ENCODE measurements at places on chromosomes 11 and 22. TPM values are rescaled to one million over a fixed set of nuclear protein-coding genes. Genes with fewer than 3 reads are reported as not detected.

- H3K4me3 ChIP-seq, result no peak overlapping the region
- DNase-seq, result no peak
- peaks cover 5% of the 10 kb centered on the region for H3K4me1 ChIP-seq
- peaks cover 12% of the 10 kb centered on the region for H3K27me3 ChIP-seq
- no peak overlapping the region for H3K27ac ChIP-seq
Measured at GRCh38 chr11:17383461-17383860, 5.0 kb downstream of the KCNJ11 start.

GRCh38 chr11:17260020-17260419, 16.5 kb upstream of the NUCB2 start:
- H3K4me3 ChIP-seq, result no peak overlapping the region
- H3K27ac ChIP-seq, result no peak overlapping the region
- DNase-seq, result no peak
- no peaks in the 10 kb centered on the region for H3K36me3 ChIP-seq
- no peaks in the 10 kb centered on the region for H3K4me1 ChIP-seq

DNA sequence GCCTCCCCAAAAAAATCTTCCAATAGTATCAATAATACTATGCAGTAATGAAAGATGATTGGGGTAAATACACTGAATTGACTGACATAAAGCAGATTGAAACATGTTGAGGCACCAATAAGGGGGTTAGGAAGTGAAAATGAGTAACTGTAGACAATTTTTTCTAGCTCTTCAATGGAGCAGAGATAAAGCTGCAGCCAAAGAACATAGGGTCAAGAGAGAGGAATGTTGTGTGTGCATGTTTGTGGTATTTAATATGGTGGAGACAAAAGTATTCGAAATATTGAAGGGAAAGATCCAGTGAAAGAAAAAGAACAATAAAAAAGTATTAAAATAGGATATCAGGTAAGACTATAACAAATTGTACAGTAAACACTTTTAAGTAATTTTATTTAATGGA, 450.0 kb upstream of the CCDC179 start:
- H3K36me3 ChIP-seq, result no peaks in the 10 kb centered on the region
- no peaks in the 10 kb centered on the region for H3K4me1 ChIP-seq
- no peak overlapping the region for H3K27ac ChIP-seq
- no peak overlapping the region for H3K4me3 ChIP-seq
- DNase-seq, result no peak

The RASGRP2 gene
- 35.3 TPM for total RNA-seq

GRCh38 chr11:30960387-30960992, 374.3 kb upstream of the MPPED2 start:
- H3K27ac ChIP-seq, result no peak overlapping the region
- DNase-seq, result no peak
- no peaks in the 10 kb centered on the region for H3K27me3 ChIP-seq
- no peaks in the 10 kb centered on the region for H3K4me1 ChIP-seq
- no peak overlapping the region for H3K4me3 ChIP-seq

DNA sequence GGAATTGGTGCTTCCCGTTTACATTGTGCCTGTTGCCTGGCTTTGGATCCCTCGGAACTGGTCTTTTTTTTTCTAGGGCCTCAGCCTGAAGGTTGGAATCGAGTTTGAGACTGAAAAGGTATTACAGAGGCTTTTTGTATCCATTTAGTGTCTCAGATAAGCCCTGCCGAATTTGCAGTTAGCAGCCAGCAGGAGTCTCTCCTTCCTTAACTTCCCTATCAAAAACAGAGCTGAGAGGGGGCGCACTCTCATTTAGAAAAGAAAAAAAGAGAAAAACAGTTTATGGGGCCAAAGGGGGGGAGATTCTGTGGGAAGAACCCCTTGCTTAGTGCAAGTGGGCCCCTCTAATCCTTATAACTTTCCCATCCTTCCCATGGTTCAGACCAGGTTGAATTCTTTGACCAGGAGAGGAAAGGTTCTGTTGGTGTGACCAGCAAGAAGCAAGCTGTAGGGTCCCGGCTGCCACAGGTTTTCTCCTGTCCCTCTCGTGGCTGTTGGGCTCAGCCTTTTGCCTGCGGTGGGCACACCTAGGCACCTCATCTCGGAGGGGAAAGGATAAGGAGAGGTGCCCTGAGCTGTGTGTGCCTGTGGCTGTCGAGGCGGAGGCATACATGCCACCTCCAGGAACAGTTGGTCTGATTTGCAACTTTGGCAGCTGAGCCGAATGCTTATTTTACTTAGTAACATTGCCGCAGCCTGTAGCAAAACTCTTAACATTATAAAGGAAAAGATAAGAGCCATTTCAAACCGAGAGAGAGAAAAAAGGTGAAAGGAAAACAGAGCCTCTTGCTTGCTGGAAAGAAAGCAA, 565.0 kb upstream of the CNTN5 start:
- H3K27ac ChIP-seq, result no peak overlapping the region
- no peaks in the 10 kb centered on the region for H3K36me3 ChIP-seq
- no peak for DNase-seq
- no peak overlapping the region for H3K4me3 ChIP-seq
- no peaks in the 10 kb centered on the region for H3K27me3 ChIP-seq

- no peaks in the 10 kb centered on the region for H3K4me1 ChIP-seq
- no peaks in the 10 kb centered on the region for H3K36me3 ChIP-seq
- no peak overlapping the region for H3K4me3 ChIP-seq
- no peak overlapping the region for H3K27ac ChIP-seq
Measured at GRCh38 chr11:128593281-128593680, 5.9 kb upstream of the ETS1 start.

GRCh38 chr11:10305262-10305963, 540 bp downstream of the ADM start:
- no peaks in the 10 kb centered on the region for H3K36me3 ChIP-seq
- DNase-seq, result peak; percentile 88
- H3K27me3 ChIP-seq, result peaks cover 38% of the 10 kb centered on the region
- H3K4me3 ChIP-seq, result peak overlapping the region; percentile 60

GRCh38 chr22:20079745-20080444, at the start of gene DGCR8:
Gene DGCR8 (plus strand): TSS chr22:20080241. CDS start chr22:20085964, 5,723 bp downstream.
- peaks cover 13% of the 10 kb centered on the region for H3K4me1 ChIP-seq
- peak within 1 kb of the TSS; percentile 88 for H3K27ac ChIP-seq
- H3K36me3 ChIP-seq, result no peaks in the 10 kb centered on the region
- peak; percentile 97 for DNase-seq

The KCNK4 gene
- not detected for total RNA-seq

DNA sequence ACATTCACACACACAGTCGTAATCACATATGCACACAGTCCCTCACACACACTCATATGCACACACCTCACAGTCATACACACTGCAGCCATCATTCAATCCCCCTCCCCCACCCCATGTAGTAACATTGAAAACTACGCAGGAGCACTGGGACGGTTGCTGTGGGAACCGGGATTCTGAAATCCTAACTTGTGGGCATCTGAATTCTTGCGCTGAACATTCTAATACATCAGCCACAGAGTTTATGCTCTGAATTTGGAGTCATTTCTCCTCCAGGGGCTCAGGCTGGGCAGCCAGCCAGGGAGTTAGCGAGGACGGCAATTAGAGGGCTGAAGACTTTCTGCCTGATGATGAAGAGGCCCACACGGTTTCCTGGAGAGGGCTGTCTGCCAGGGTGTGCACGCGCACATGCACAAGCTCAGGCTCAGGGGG, 32.7 kb downstream of the CD6 start:
- DNase-seq, result peak; percentile 62
- no peak overlapping the region for H3K27ac ChIP-seq
- H3K4me3 ChIP-seq, result no peak overlapping the region
- H3K4me1 ChIP-seq, result peaks cover 17% of the 10 kb centered on the region
- peaks cover 19% of the 10 kb centered on the region for H3K27me3 ChIP-seq

The OR8D4 gene
- not detected for total RNA-seq

DNA sequence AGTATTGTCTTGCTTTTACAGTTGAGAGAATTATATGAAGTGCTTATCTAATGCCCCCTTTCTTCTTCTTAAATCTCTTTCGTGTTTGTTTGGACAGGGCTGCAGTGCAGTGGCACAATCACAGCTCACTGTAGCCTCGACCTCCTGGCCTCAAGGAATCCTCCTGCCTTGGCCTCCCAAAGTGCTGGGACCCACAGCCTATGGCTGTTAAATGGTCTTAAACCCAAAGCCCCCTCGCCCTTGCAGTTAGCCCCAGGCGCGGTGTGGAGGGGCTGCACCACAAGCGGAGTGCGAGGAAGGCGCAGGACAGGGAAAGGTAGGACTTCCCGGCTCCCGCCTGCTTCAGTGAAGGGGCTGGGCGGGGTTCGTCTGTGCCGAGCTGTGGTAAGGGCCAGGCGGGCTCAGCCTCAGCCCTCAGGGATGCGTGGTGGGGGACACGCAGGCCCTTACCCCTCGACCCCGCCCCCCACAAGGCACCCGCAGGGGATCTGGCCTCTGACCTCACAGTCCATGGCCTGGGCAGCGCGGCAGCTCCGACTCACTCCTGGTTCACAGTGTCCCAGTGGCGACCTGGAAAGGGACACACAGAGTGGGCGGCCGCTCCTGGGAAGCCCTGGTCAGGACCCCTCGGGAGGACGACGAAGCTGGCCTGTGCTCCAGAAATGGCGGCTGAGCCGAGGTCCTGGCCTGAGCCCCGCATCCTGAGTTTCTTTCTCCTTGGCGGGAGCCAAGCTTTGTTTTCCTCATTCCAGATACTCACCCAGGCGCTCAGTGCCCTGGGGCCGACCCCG, 24.5 kb downstream of the BID start:
- no peaks in the 10 kb centered on the region for H3K4me1 ChIP-seq
- H3K27me3 ChIP-seq, result no peaks in the 10 kb centered on the region
- no peak overlapping the region for H3K27ac ChIP-seq
- no peaks in the 10 kb centered on the region for H3K36me3 ChIP-seq
- H3K4me3 ChIP-seq, result no peak overlapping the region

GRCh38 chr22:50058906-50059880, 1.1 kb upstream of the TTLL8 start:
- peak overlapping the region; percentile 19 for H3K27ac ChIP-seq
- H3K27me3 ChIP-seq, result peaks cover 7% of the 10 kb centered on the region
- H3K4me3 ChIP-seq, result no peak overlapping the region

GRCh38 chr11:93166862-93167261, 30.9 kb downstream of the SLC36A4 start:
- no peak overlapping the region for H3K4me3 ChIP-seq
- no peaks in the 10 kb centered on the region for H3K4me1 ChIP-seq
- DNase-seq, result no peak
- no peaks in the 10 kb centered on the region for H3K27me3 ChIP-seq
- H3K27ac ChIP-seq, result no peak overlapping the region
- peaks cover 40% of the 10 kb centered on the region for H3K36me3 ChIP-seq

- H3K4me1 ChIP-seq, result no peaks in the 10 kb centered on the region
- H3K27me3 ChIP-seq, result no peaks in the 10 kb centered on the region
- DNase-seq, result no peak
- H3K36me3 ChIP-seq, result no peaks in the 10 kb centered on the region
Measured at GRCh38 chr11:73939096-73939495, 11.7 kb upstream of the DNAJB13 start.

- no peak overlapping the region for H3K27ac ChIP-seq
- H3K27me3 ChIP-seq, result peaks cover 31% of the 10 kb centered on the region
- H3K36me3 ChIP-seq, result no peaks in the 10 kb centered on the region
Measured at GRCh38 chr22:20013382-20013871, 3.2 kb downstream of the ARVCF start.

GRCh38 chr11:122025757-122026156, 90.3 kb downstream of the BLID start:
- no peak overlapping the region for H3K27ac ChIP-seq
- no peaks in the 10 kb centered on the region for H3K36me3 ChIP-seq
- H3K27me3 ChIP-seq, result no peaks in the 10 kb centered on the region
- no peak overlapping the region for H3K4me3 ChIP-seq

DNA sequence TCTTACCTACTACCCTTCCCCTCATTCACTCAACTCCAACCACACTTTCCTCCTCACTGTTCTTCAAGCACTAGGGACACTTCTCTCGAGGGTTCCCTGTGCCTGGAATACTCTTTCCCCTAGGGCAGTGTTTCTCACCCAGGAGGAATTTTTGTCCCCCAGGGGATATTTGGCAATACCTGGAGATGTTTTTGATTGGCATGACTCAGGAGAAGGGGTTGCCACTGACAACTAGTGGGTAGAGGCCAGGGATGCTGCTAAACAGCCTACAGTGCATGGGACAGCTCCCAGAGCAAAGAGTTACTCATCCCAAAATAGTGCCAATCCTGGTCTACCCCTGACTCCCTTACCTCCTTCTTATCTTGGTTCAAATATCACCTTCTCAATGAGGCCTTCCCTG, 40.0 kb downstream of the BTG4 start:
- DNase-seq, result no peak
- H3K36me3 ChIP-seq, result no peaks in the 10 kb centered on the region
- no peaks in the 10 kb centered on the region for H3K27me3 ChIP-seq
- no peaks in the 10 kb centered on the region for H3K4me1 ChIP-seq
- H3K4me3 ChIP-seq, result no peak overlapping the region

The CTSF gene
- 23.3 TPM for total RNA-seq

The NEU3 gene
- total RNA-seq, result 9.7 TPM

- no peak for DNase-seq
- H3K4me1 ChIP-seq, result peaks cover 8% of the 10 kb centered on the region
- H3K27me3 ChIP-seq, result no peaks in the 10 kb centered on the region
- H3K27ac ChIP-seq, result peak overlapping the region; percentile 80
- peak overlapping the region; percentile 75 for H3K4me3 ChIP-seq
Measured at GRCh38 chr22:50201191-50202129, 649 bp downstream of the SELENOO start.

DNA sequence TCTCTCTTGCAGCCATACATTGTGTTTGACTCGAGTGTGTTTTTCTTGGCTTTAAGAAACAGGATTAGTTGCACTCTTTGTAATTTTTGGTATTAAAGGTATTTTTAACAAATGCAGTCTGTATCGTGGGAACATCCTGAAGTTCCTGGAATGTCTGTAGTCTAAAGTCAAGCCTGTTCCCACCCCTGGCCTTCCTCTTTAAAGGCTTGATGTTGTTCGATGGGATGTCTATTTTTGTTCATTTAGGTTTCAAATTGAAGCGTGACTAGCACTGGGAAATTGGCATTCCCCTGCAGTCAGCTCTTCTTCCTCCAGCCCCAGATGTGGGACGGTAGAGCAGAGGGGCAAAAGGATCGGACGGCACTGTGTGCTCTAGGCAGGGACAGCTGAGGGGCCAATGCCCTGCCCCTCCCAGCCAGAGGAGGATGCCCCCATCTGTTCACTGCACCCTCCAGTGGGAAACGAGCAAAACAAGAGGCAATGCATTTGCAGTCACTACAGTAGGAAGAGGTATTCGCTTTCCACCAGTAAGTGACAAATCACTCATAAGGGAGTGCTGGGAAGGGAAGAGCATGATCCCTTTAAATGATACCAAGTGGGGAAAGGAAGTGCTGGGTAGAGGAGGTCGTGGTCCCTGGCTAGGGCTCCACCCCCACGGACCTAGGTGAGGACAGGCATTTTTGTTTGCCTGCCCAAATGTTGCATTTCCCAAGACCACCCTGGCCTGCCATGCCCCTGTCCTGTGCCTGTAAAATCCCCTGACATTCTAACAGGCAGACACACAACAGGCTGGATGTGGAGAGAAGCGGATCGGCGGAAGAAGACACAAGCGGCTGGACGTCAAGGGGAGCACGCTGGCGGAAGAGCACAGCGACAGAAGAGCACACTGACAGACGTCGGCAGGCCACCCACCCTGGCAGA, 47.4 kb upstream of the SEPTIN5 start:
- H3K4me3 ChIP-seq, result no peak overlapping the region
- H3K4me1 ChIP-seq, result no peaks in the 10 kb centered on the region
- H3K36me3 ChIP-seq, result no peaks in the 10 kb centered on the region
- no peak for DNase-seq

- no peaks in the 10 kb centered on the region for H3K36me3 ChIP-seq
- H3K4me3 ChIP-seq, result no peak overlapping the region
- DNase-seq, result no peak
- H3K4me1 ChIP-seq, result no peaks in the 10 kb centered on the region
- H3K27ac ChIP-seq, result no peak overlapping the region
- H3K27me3 ChIP-seq, result no peaks in the 10 kb centered on the region
Measured at GRCh38 chr22:37135023-37135422, 14.7 kb downstream of the IL2RB start.
